Breast epithelium (tissue), 4 donors: ENCODE measurements at places on chromosomes 7 and 10.
A peak's percentile ranks its signal among the peaks of the same experiment; 100 is the strongest.

DNA sequence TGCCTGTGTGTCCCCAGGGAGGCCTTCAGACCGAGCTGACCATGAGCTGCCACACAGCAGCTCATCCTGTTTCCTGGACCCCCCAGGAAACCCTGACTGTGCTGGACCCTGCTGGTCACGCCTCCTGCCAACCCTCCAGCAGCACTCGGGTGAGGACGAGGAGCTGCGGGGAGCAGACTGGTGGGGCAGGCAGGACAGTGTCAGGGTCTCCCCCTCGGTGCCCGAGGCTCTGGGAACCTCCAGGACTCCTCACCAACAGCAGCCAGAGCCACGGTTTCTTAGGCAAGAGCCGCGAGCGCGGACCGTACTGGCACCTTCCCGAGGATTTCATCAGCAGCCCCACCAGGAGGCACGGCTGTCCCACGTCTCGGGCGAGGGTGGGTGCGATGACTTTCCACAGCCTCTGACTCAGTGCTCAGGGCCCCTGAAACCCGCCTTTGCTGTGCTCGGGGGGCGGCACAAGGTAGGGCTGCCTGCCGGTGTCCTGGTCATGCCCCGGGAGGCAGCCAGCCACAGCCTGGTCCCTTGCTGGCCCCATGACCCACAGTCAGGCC, 186.9 kb downstream of the ELFN1 start:
- no peak overlapping the region for H3K4me3 ChIP-seq
- DNase-seq = no peak
- no peak overlapping the region for H3K27ac ChIP-seq
- no peaks in the 10 kb centered on the region for H3K4me1 ChIP-seq

- H3K27ac ChIP-seq = no peak overlapping the region
- H3K27me3 ChIP-seq = no peaks in the 10 kb centered on the region
- H3K4me3 ChIP-seq = no peak overlapping the region
- DNase-seq = no peak
- H3K36me3 ChIP-seq = no peaks in the 10 kb centered on the region
Observed at GRCh38 chr7:106566672-106567071, 94.3 kb downstream of the CCDC71L start.

DNA sequence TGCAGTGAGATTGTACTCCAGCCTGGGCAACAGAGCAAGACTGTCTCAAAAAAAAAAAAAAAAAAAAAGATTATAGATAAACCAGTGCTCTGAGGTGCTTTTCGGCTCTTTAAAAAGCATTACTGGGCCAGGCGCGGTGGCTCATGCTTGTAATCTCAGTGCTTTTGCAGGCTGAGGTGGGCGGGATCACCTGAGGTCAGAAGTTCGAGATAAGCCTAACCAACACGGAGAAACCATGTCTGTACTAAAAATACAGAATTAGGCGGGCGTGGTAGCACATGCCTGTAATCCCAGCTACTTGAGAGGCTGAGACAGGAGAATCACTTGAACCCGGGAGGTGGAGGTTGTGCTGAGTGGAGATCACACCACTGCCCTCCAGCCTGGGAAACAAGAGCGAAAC, 6.6 kb upstream of the HNRNPF start:
- no peaks in the 10 kb centered on the region for H3K4me1 ChIP-seq
- no peaks in the 10 kb centered on the region for H3K27me3 ChIP-seq
- DNase-seq = no peak
- no peak overlapping the region for H3K27ac ChIP-seq

GRCh38 chr10:69278446-69278963, at the start of gene HK1:
HK1 (plus strand) TSS chr10:69278496.
- no peak within 1 kb of the TSS for H3K27ac ChIP-seq
- H3K27me3 ChIP-seq = no peaks in the 10 kb centered on the region
- H3K4me3 ChIP-seq = no peak within 1 kb of the TSS
- peak; percentile 35 for DNase-seq
- no peaks in the 10 kb centered on the region for H3K36me3 ChIP-seq

DNA sequence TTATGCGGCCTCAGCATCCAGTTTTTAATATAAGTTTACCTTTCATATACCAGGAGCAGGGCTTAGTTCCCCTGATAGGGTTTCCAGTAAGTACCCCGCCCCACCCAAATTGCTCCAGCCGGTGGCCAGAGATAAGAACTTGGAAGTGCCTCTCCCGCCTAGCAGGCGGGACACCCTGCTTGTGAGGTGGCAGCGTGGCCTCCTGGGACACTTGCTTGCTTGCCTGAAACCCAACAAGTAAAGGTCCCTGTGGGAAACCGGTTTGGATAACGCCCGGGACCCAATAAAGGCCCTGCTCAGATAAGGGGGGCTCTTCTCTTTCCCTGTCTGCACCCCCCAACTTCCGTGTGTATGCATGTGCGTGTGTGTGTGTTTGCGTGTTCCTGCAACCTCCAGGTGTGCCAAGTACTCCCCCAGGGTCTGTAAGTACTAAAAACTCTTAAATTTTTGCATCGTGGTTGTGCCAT, 154.3 kb downstream of the ARHGAP21 start:
- no peak overlapping the region for H3K4me3 ChIP-seq
- DNase-seq = no peak
- H3K4me1 ChIP-seq = no peaks in the 10 kb centered on the region
- H3K27ac ChIP-seq = no peak overlapping the region

- H3K27ac ChIP-seq = no peak overlapping the region
- H3K27me3 ChIP-seq = peaks cover 2% of the 10 kb centered on the region
- H3K4me3 ChIP-seq = no peak overlapping the region
- no peak for DNase-seq
- no peaks in the 10 kb centered on the region for H3K36me3 ChIP-seq
- H3K4me1 ChIP-seq = no peaks in the 10 kb centered on the region
Observed at GRCh38 chr7:158344706-158345300, 242.8 kb downstream of the PTPRN2 start.

DNA sequence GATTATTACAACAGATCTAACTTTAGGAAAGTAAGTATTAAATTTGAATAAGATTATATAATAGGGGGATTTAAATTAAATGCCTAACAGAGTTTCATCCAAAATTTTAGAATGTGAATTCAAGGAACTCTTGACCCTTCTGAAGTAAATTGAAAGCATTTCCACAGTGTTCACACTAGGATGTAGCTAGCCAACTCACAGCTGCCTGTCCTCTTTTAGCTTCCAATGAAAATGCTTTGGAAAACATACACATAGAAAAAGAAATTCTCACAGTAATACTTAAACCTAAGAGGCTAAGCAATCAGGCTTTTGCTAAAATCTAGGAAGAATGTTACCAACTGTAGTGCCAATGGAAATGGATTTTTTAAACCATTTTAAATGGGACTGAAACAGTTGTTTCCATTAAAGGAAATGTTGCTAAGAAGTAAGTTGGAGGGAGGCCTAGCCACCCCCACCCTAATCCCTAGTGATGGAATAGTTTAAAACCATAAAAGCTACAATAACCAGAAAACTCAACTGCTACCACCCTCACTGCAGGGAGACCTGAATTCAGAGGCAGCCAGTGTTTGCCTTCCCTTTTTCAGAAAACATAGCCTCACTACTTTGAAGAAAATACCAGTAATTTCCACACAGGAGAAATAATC, 58.3 kb downstream of the REEP3 start:
- no peak overlapping the region for H3K4me3 ChIP-seq
- H3K27me3 ChIP-seq = no peaks in the 10 kb centered on the region
- no peaks in the 10 kb centered on the region for H3K36me3 ChIP-seq
- H3K4me1 ChIP-seq = no peaks in the 10 kb centered on the region
- no peak for DNase-seq
- no peak overlapping the region for H3K27ac ChIP-seq

DNA sequence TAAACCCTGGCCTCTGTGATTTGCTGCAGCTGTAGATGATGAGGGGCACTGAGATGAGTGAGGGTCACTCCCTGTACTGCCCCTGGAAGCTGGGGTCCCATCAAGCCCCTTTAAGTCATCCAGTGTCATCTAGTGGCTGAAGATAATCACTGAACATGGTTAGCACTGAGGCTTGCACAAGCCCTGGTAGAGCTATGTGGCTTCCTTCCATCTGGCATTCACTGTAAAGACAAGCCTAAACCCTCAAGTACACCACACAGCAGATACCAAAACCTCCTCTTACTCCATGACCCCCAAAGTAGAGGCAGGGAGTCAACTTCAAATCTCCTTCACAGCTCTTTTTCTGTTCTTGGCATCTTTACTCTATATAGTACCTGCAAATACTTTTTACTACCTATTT, 72.7 kb upstream of the MRLN start:
- no peak overlapping the region for H3K4me3 ChIP-seq
- no peaks in the 10 kb centered on the region for H3K4me1 ChIP-seq
- no peaks in the 10 kb centered on the region for H3K27me3 ChIP-seq
- DNase-seq = no peak
- no peak overlapping the region for H3K27ac ChIP-seq

DNA sequence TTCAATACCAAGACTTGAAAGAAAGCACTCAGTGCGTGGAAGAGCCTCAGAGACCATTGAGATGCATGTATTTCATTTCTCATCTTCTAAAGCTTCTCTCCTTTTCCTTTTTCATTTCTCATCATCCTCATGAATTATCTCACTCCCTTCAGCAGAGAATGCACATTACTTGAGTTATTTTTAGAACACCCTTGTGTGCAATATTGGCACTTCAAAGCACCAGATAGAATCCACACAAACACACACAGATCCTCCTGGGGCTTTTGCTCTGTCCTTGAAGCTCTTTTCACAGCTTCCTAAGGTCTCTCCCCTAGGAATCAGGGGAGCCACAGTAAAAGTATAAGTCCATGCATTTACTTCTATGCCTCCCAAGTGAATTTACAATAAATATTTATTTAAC, 18.3 kb downstream of the DGKI start:
- H3K36me3 ChIP-seq = no peaks in the 10 kb centered on the region
- no peaks in the 10 kb centered on the region for H3K27me3 ChIP-seq
- H3K4me1 ChIP-seq = no peaks in the 10 kb centered on the region
- no peak for DNase-seq
- no peak overlapping the region for H3K27ac ChIP-seq
- no peak overlapping the region for H3K4me3 ChIP-seq

GRCh38 chr7:105941596-105941995, 21.5 kb upstream of the CDHR3 start:
- no peaks in the 10 kb centered on the region for H3K27me3 ChIP-seq
- no peak overlapping the region for H3K27ac ChIP-seq
- H3K4me1 ChIP-seq = no peaks in the 10 kb centered on the region
- no peak overlapping the region for H3K4me3 ChIP-seq

- H3K27me3 ChIP-seq = no peaks in the 10 kb centered on the region
- H3K4me1 ChIP-seq = no peaks in the 10 kb centered on the region
Observed at GRCh38 chr10:52261362-52261761, 52.7 kb upstream of the DKK1 start.

GRCh38 chr10:80455461-80456349, 1.6 kb downstream of the TSPAN14 start:
- H3K36me3 ChIP-seq = no peaks in the 10 kb centered on the region
- H3K4me1 ChIP-seq = peaks cover 41% of the 10 kb centered on the region
- peak overlapping the region; percentile 83 for H3K4me3 ChIP-seq
- no peak for DNase-seq
